Astrocyte of the spinal cord (primary cell): ENCODE measurements at places on chromosomes 13 and 19.
A peak's percentile ranks its signal among the peaks of the same experiment; 100 is the strongest.

DNA sequence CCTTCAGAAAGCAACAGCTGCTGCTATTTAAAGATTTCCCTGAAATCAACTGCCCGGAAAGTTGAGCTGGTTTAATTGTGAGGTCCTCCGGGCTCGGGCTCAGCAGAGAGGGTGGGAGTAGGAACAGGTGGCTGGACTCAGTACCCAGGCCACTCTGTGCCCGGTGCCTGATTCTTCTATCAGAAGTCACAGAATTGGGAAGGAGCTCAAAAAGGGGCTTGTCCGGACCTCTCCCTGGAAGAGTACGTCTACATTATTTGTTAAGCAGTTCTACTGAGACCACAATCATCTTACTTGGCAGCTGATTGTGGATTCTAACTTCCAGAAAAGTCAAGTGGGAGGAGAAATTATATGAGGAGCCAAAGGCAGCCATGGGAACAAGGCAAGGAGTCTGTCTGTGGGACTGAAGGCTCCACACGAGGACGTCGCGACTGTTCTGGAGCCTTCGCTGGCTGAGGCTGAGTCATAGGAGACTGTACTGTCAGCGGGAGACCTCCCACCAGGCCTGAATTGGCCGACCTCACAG lies 91.7 kb upstream of the ANKRD10 start:
- peak; percentile 96 for DNase-seq

GRCh38 chr13:53562419-53562818 lies 533.8 kb downstream of the OLFM4 start:
- no peak for DNase-seq

- DNase-seq, result no peak
Observed at GRCh38 chr13:41785402-41786172, 175.3 kb downstream of the VWA8 start.

DNA sequence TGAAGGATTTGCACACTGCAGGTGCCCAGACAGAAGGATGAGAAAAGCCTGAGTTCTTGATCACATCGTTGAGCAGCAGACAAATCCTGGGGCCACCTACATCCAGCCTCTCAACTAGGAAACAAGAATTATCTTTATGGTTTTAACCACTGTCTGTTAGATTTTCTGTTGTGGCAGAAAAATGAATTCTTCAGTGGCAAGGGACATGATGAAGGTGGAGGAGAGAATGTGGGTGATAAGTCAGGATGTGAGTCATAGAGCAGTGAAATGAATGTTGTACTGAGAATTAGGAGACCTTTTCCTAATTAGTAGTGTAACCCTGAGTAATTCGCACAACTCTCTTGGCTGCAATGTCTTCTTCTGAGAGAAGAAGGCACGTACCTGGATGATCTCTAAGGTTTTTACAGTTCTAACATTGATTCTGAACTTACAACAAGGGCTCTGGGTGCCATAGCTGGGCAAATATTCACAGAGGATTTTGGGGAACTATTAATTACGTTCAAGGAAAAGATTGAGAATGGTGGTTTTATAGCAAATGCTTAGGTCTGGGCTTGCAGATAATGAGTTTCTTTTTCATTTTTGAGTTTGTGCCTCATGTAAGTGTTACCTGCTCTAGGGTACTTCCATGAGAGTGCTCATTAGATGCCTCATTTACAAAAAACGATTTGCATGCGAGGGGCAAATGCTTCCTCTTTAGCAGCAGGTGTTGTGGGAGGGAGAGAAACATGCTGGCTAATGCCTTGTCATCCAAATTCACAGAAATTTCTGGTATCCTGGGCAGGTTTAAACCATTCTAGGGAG lies 111.0 kb upstream of the KL start:
- DNase-seq, result no peak

- DNase-seq, result no peak
Observed at GRCh38 chr13:26459276-26460131, 98.0 kb upstream of the WASF3 start.

GRCh38 chr19:33928458-33928950 lies 131.8 kb downstream of the KCTD15 start:
- DNase-seq, result no peak

DNA sequence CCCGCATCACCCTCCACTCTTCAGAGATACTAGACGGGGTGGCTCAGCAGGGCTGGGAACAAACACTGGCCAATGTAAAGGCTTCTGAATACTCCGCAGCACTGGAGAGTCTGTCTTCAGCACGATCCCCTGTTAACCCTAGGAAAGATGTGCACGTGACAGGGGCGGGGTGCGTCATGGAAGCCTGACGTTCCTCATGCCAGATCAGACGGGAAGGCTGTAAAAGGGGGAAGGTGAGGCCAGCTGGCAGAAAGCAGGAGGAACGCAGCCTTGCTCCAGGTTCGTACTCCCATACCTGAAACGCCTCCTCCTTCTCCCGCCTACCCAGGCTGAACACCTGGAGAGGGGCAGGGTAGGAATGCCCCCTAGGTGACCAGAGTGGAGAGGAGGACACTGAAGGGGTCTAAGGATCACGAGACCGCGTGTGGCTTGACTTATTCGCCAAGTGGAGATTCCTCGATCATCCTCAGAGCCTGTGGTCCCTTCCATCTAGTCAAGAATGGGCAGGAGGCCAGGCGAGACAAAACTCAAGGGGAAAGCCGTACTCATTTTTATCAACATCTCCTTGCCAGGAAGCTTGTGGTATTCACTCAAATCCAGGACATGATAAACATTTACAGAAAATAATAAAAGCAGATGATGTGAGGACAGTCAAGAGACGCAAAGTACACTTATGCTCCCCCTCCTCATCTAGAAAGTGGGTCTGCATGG lies 18.2 kb upstream of the FFAR2 start:
- DNase-seq, result no peak

DNA sequence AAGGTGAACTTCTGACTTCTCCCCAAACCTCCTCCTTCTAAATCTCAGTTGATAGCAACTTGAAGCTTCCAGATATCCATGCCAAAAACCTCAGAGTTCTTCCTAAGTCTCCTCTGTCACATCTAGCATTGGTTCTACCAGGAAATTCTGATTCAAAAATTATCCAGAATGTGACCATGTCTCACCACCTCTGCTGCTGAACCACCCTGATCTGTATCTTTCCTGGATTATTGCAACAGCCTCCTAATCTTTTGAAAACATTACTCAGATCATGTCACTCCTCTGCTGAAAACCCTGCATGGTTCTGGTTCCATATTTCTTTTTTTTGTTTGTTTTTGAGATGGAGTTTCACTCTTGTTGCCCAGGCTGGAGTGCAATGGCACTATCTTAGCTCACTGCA lies 78.7 kb upstream of the TNFSF11 start:
- no peak for DNase-seq

DNA sequence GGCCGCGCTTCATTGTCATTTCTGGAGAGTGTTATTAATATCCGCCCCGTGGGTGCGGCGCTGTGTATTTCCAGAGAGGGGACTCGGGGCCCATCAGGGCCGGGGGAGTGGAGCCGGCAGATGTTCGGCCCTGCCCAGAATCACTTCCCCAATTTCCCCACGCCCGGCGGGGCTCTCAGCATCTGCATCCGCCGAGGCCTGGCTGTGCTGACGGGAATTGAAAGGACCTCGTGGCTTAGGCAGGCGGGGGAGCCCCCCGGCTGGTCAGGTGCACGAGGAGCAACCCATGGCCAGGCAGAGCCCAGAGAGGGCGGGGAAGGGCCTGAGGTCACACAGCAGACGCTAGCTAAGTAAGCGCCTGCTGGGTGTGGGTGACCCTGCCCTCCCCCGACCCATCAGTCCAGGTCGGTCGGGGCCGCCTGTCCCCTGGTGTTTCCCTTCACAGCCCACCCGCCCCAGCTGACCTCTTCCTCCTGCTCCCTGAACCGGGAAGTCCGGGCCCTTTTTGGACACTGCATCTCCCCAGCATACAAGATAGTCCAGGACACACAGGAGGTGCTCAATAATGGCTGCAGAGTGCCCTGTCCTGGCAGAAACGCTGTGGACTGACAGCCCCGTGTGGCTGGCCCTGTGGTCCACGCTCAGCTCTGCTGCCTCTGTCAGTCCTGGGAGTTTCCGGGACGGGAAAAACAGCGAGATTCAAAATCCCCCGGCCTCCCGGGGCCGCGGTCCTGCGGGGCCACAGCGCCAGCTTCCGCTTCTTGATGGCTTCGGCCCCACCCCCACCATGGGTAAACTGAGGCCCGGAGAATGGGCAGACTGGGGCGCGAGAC lies 22.1 kb downstream of the ARID3A start:
- no peak for DNase-seq

DNA sequence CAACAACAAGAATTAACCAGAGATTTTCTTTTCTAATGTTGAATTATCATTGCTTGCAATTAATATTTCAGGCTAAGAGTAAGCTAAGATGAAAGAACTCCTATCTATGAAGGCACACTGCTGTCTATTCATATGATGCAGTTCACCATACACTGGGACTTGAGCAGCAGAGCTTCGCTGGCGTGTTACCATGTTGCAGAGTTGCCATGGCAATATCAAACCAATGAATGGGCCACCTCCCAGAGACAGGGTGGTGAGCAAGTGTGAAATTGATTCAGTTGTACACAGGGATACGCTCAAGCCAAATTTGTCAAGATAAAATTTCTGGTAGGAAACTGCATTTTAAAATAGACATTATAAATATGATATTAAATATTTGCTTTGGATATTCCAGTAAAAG lies 69.3 kb upstream of the MYO16 start:
- no peak for DNase-seq

DNA sequence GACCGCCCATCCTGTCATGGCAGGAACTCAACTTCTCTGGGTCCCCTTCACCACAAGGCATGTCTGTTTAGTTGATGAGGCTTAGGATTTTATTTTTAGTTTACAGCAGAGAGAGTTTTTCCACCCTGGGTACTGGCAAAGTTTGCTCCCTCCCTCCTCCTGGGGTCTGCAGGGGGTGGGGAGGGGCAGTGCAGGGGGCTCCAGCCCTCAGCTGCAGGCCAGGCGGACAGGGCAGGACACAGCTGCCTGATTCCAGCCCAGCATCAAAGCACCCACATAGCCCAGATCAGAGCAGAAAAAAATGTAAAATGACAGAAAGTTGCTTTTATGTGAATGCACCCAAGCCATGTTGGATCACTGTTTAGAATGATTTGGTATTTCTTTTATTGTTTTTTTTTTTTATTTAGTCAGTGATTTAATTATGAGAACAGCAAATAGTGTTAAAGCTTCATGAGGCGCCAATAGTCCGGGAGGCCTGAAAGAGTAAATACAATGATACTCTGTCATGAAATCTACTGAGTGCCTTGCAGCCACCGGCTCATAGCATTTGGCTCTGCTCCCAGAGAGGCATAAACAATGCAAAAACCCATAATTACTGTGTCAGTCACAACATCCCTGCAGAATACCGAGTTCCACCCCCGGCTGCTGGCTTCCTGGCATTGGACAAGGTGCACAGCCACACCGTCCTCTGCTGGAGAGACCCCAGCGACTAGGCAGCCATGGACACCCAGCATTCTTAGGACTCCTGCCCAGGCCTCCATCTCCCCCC lies 923.5 kb downstream of the UQCRFS1 start:
- peak; percentile 14 for DNase-seq

DNA sequence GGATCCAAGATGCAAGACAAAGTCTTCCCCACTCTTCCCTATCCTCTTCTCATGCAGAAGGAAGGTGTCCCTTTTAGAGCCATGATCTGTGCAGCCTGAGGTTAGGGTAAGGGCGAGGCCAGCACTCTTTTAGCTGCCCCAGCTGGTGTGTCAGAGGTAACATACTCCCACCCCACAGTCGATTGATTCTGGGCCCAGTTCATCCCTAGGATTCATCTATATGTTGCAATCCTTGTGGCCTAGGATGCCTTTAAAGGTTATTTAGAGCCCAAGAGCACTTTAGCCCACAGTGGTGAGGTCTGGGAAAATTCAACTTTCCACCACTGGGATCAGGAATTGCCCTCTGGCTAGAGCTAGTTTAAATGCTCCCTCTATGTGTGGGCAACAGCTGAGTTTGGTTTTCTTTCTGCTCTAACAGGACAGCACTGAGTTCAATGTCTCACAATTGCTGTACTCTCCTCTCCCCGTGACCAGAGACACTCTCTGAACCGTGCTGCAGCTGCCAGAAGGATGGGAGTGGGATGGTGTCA lies 201.3 kb upstream of the SERP2 start:
- no peak for DNase-seq

DNA sequence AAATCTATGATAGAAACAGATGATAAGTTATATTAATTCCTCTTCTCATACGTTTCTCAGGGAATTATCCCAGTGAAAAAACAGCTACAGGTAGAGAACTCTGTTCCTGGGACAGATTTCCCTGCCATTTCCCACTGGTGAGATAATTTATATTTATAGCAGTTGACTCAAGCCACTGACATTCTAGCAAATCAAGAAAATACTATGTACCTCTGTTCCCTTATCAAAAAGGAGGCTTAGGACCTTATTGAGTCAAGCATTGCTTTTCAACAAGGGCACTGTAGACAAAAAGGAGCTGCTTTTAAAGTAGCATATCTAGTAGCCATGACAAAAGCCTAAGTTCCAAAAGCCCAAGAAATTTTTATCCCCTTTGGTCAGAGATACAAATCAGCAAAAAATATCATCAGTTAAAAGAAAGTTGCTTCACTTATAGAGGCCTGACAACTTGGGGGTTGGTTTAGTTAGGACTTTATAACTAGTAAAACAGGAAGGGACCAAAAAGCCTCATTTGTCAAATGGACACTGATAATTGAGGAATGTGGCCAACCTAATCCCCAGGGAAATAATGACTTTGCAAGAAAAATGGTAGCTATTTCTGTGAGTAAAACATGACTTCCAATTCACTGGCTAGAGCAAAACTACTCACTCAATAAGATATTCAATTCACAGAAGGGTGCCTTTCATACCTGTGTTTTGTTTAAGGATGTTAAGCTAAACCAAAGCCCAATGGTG lies 652.5 kb downstream of the SLITRK1 start:
- no peak for DNase-seq

DNA sequence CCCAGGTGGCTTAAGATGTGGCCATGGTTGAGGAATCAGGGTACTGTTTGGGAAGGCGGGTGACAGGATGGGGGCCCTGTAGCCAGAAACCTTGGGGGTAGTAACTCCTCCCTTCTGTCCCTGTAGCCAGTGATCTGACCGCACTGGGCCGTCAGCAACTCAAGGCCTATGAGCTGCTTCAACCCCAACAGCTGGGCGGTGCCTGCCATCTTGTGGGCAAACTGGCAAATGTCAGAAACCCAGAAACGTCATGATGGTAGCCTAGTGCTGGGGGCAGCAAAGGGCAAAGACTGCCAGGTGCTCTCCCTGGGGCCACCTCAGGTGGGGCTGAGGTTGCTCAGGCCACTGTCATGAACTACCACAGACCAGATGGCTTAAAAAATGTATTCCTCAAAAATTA lies 3.5 kb downstream of the COPE start:
- peak; percentile 18 for DNase-seq

- no peak for DNase-seq
Observed at GRCh38 chr13:106660746-106661625, 93.0 kb upstream of the ARGLU1 start.
